ENCODE measurements at places on chromosomes 4 and X.

- no peak for DNase-seq
Measured at GRCh38 chrX:65846974-65847373, 179.5 kb downstream of the MSN start.

DNA sequence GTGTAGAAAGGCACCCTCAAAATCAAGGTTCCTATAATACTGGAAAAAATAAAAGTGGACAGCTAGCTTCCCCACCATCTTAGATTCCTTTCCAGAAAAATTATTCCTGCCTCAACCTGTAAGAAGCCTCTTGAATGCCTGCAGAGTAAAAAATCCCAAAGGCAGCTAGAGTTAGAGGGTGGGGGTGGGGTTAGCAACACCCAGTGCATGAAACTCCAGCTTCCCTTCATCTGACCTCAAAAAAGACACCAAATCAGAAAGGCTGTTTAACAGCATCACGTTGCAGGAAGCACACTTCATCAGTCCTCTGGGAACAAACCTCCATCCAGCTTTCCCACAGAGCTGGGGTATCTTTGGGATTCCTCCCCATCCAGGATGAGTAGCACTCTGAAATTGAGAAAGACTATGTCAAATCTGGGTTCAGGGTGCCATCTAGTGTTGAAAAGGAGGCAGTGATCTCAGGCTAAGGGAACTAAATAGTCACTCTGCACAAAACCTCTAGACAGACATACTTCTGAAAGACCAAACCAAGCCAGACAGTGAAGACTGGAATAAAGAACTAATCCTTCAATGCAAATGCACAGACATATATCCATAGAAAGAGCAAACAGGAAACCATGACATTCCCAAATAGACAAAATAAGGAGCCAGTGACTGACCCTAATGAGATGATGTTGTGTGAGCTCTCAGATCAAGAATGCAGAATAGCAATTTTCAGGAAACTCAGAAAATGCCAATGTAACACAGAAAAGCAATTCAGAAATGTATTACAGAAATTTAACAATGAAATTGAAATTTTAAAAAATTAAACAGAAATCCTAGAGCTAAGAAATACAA is 97.9 kb downstream of the ARHGEF9 start:
- DNase-seq: no peak

DNA sequence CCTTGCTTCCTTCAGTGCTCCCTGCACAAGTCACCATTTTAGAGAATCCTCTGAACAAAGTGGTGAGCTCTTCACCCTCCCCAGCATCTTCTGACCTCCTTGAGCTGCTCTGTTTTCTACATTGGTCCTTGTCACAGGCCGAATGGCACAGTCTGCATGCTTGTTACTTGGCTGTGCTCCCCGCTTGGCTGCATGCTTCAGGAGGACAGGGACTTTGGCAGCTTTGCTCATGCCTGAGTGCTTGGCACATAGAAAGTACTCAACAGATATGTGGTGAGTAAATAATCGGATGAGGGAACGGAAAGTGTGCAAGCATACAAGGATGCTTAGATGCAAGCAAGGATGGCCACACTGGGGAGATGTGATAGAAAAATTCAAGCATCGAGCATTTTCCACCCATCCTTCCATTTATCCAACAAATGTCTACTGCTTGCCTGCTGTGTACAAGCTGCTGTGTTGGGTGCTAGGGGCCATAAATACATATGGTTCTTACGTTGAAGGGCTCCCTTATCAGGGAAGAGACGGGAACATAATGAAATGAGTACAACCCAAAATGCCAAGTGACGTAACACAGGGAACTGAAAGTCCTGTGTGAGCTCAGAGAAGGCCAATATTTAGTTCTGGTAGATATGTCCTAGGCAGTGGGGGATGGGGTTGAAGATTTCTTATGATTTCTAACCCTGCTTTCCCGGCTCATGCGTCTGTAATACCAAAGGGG is 31.2 kb downstream of the SLC2A9 start:
- no peak for DNase-seq

DNA sequence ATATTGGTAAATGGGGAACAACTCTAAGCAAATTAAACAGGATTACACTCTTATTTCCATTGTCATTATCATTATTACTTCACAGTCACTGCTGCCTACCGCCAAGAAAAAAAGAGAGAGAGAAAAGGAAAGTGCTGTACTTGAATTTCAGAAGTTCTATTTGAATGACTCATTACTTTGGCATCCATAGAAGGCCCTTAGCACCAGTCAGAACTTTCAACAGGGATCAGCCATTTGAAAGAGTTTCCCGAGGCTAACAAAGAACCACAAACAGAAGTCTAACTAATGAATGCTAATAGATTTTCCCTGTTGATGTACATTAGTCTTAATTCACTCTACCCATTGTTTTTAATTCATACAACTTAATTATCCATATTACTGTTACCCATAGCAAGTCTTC is 116.3 kb downstream of the SHROOM4 start:
- no peak for DNase-seq

- no peak for DNase-seq
Measured at GRCh38 chr4:137775701-137776100, 243.4 kb upstream of the PCDH18 start.

GRCh38 chr4:69591364-69591763 is 48.1 kb downstream of the UGT2A2 start:
- no peak for DNase-seq

DNA sequence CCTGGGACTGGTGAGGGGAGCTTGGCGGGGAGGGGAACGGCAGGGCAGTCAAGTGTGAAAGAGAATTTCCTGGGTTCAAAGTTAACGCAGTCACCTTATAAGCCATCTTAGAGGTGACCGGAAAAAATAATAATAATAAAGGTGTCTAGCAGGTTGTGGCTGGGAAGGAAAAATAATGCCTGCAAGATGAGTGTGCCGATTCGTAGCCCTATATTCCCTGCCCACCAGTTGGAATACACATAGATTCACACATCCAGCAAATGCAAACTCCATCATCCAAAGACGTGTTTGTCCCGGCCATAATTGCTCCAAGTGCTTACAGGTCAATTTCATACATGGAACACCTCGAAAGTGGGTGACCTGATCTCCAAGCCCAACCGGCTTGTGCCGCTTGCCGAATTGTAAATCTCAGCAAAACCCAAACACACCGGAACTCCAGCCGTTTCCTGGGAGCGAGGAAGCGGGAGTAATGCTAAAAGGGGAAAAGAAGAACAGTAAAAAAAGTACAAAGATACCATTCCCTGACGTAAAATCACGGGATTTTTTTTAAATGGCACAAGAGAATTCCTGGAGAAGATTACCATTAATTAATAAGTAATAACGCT is 1.3 kb upstream of the FAT1 start:
- DNase-seq: no peak

- no peak for DNase-seq
Measured at GRCh38 chr4:133694416-133694815, 507.2 kb downstream of the PABPC4L start.

DNA sequence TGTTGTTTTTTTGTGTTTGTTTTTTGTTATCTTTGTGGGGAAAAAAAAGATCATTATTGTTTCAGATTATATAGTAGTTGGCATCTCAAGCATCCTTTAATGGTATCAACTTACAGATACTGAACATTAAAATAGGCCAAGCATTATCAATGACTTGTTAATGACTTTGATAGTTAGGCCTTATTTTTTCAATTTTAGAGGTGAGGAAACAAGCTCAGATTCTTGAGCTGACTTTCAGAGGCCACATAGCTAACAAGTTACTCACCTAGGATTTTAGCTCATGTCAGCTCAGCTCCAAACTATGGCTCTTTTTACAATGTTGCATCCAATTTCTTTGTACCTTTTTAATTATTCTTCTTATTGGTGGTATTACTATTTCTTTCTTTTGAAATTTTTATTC is 471 bp upstream of the PLAC8 start:
- DNase-seq: no peak

DNA sequence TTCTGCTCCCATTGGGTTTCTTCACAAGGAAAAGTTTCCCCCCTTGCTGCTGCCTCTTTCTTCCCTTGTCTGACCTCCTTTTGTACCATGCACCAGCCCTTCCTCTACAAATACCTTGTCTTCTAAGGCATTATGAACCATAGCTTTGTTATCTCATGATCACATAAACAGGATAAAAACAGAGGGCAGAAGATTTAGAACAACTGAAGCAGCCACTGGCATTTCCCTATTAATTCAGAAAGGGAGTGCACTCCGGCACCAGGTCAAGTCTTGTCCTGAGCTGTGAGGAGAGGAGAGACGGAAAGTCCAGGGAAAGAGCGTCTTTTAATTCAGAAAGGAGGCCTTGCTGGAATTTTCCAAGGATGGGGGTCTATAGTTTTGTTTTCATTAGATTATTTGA is 281.7 kb downstream of the RCHY1 start:
- DNase-seq: no peak

GRCh38 chr4:127174616-127175015 is 458.1 kb upstream of the INTU start:
- DNase-seq: no peak

GRCh38 chrX:11759172-11759460 is 1.1 kb downstream of the MSL3 start:
- no peak for DNase-seq

DNA sequence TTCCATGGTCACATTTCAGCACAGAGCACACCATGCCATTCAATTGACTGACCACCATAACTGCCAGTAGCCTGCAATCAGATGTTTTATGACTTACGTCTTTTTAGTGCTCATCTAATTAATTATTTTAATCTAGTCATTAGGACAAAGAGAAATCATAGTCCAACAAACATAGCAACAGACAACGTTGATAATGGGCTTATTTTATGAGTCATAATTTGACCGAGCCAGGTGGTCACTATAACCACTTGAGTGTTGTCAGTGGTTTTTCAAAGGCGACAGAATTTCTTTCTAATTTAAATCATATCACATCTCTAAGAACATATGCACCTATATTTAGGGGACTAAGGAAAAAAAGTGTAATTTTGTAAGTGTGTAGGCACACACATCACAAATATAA is 1.9 kb downstream of the SEC24D start:
- DNase-seq: no peak

GRCh38 chrX:139803224-139803623 is 95.3 kb upstream of the MCF2 start:
- no peak for DNase-seq

DNA sequence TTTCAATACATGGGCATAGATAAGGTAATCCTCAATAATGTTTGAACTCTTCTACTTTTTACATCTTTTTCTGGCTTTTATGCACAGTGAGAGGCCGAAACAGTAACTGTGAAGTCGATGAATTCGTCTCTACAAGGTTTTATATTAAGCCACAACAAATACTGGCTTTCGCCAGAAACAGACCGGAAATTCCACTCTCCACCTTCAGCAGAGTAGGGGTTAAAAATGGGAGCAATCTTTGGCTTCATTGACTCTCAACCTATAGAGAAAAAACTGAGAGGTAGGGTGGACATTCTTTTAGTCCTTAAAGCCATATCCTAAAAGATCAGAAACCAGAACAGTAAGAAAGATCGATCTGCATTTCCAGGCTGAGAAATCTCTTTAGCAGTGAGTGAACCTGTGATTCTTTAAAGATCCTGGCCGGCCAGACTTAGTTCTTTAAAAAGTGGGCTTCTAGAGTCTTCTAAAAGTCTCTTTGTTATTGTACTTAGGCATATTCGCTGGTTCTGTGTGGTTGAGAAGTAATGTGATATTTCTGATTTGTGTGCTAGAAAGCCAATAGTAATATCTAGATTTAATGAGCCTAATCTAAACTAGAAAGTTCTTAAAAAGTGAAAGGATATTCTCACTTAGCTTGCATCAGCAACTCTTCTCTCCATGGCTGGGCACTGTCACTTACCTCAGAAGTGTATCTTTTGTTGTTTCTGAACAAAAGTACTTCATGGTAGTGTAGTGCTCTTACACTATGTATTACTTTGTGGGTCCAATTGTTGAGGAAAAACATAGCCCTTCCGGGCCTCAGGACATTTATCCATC is 2.0 kb downstream of the HSPA4L start:
- no peak for DNase-seq

GRCh38 chr4:151676301-151676700 is 84.5 kb downstream of the GATB start:
- DNase-seq: no peak

DNA sequence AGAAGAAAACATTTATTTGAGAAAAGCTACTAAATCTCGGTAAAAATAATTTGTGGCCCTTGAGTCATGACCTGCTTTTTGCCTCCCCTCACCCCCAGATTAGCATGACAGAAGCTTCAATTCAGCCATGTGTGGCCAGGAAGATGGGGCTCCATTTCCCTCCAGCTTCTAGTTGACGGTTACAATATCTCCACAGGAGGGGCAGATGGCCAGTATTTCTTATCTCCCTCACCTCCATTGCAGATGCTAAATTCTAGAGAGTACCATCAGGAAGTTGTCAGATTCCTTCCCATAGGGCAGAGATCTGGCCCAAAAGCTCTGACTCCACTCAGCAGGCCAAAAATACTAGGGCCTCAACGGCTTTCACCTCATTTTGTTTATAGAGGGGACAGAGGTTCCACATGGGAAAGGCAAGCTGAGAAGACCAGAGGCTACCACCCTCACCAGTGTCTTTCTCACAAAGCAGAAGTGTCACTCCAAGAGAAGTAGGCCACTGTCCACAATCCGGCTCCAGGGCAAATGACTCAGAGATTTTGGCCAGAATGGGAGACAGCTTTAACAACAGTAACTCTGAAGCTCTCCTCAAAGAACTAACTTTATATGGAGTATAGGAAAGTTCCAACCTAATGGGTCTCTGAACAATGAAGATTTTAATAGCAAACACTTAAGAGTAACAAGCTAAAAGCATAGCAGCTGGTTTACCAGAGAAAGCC is 108.3 kb downstream of the TBC1D19 start:
- no peak for DNase-seq

DNA sequence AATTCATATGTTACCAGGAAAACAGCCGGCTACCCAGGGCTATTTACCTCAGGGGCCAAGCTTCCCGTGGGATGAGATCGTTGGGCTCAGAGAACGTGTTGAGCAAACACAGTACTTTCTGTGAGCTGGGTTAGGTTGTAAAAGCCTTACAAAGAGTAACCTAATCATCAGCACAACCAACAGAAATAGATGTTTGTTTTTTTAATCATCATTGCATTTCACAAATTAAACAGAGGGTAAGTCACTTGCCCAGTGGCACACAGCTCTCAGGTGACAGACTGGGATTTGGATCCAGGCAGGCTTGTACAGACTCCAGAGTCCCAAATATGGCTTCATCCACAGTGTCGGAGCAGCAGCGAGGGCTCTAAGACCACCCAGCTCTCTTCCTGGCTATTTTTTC is 20.1 kb downstream of the SPON2 start:
- no peak for DNase-seq

- DNase-seq: no peak
Measured at GRCh38 chr4:5926598-5926997, 33.7 kb upstream of the CRMP1 start.

Data from stimulated activated CD8-positive, alpha-beta memory T cell treated with anti-CD3 and anti-CD28 coated beads, Interleukin-2, amount 100 ng/mL, for 1 hour (primary cell).